ENCODE measurements at places on chromosomes 3 and 15.

DNA sequence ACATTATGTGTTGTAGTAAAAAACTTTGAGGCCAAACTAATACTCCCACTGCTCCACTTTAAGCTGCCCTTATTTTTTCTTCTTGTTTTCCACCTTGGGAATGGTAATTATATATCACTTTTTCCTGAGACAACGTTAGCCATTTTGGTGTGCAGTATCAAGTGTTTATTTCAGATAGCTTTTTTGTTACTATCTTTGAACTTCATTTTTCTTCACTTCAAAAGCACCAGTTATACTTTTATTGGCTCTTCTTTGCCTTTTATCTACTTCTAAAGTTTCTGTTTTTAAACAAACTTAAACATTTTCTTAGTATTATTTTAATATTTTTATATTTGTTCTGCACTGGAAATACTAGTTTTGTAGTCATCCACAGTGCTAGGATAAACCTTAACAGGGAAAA lies 6.5 kb downstream of the TOPAZ1 start:
- DNase-seq, result no peak

GRCh38 chr3:1082108-1082507 lies 10.7 kb upstream of the CNTN6 start:
- peak; percentile 42 for DNase-seq

- DNase-seq, result no peak
These were observed 1.1 kb downstream of the CELSR3 start for GRCh38 chr3:48661501-48662144.

GRCh38 chr3:853489-853888 lies 239.3 kb upstream of the CNTN6 start:
- DNase-seq, result no peak

DNA sequence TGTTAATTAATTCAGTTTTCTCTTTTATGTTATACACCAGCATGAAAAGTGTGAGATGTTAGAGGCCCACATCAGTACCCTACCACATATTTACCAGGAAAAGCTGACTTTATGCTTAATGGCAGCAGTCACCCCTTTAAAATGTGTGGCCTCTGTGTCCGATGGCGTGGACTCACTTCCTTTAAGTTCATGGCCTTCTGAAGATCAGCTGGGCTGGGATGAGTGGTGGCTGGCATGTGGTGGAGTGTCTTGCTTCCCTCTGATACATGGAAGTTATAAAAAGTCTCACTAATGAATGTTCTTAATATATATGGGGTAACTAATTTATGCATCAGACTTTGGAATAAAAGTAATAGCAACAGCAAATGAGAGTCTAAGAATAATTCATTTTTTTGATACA lies 32.1 kb downstream of the PPARG start:
- no peak for DNase-seq

- DNase-seq, result no peak
These were observed 41.3 kb upstream of the MUC4 start for GRCh38 chr3:195853036-195853435.

- DNase-seq, result no peak
These were observed 37.5 kb upstream of the IQSEC1 start for GRCh38 chr3:13110678-13111116.

GRCh38 chr3:55675478-55675877 lies 188.4 kb upstream of the WNT5A start:
- no peak for DNase-seq

DNA sequence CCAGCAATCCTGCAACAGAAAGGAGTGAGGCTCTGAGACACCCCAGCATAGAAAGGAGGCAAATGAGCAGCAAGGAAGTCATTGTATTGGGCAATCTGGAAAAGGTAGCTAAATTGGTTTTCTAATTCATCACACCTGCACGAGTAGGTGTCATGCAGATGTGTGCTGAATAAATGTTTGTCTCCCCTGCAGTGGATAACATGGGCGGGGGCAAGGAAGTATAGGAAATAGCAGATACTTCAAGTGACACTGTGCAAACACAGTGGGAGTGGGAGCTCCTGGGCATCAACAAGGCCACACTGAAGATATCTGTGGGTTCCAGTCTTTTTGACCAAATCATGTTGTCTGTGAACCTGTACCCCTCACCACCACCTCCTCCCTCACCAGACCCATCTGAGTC lies 14.4 kb upstream of the HTR3E start:
- no peak for DNase-seq

GRCh38 chr3:178260887-178261565 lies 275.2 kb upstream of the KCNMB2 start:
- no peak for DNase-seq

DNA sequence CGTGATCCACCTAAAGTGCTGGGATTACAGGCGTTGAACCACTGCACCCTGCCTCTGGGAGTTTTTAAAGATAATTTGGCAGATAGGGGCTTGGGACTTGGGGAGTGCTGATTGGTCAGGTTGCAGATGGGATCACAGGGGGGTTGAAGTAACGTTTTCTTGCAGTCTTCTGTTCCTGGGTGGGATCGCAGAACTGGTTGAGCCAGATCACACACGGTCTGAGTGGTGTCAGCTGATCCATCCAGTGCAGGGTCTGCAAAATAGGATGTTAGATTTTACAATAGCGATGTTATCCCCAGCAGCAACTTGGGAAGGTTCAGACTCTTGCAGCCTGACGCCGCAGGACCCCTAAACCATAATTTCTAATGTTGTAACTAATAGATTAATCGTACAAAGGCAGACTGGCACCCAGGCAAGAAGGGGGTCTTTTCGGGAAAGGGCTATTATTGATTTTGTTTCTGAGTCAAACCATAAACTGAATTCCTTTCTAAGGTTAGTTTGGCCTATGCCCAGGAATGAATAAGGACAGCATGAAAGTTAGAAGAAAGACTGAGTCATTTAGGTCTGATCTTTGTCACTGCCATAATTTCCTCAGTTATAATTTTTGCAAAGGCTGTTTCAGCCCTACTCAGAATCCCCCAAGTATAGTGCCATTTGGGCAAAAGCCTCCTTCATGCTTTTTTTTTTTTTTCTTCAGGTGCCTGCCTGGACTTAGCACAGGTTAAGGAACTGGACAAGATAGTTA lies 1.5 kb upstream of the CA12 start:
- no peak for DNase-seq

DNA sequence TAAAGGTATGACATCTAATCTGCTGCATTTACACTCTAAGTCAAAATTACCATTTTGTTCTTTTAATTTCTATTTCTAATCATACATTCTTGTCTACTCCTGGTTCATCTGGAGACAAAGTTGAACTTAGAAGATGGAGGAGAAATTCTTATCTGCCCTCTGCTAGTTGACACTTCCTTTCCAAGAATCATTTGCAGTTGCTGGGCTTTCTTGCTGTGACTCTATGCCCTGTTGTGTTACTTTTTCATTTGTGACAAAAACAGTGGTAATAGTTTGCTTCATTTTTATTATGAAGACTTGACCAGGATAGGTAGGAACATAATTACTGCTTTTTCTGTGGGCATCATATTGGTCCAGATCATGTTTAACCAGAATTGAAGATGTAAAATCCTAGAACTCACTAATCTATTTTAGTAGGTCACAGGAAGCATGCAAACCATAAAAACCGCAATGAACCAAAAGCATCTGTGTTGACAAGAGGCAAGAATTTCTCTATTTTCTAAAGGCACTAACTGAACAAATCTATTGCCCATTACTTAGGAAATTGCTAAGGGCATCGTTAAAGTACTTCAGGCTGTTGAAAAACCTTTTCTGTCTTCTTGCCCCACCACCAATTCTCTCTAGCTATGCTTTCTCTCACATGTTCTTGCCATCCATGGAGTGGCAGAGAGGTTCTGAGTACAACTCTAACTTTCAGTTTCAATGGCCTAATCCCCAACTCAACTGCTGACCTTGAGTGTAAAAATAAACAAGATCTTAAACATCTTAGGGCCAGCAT lies 4.2 kb upstream of the CCR2 start:
- DNase-seq, result no peak

DNA sequence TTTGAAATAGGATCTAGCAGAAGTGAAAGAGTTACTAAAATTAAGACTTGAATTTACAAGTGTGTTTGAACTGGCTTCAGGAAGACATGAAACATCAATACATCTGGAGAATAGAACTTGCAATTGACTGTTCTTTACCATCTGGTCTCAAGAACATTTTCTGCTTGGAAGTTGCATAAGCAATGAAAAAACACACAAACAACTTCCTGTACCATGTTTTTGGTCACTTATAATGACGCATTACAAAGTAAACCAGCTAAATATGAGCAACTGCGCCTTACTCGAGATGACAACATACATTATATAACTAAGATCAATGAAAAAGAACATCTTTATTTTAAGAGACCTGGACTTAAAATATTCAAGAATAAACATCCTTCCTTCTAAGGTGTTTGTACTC lies 112.5 kb downstream of the TIGIT start:
- no peak for DNase-seq

GRCh38 chr3:98482717-98483482 lies 14.6 kb upstream of the OR5K2 start:
- no peak for DNase-seq

DNA sequence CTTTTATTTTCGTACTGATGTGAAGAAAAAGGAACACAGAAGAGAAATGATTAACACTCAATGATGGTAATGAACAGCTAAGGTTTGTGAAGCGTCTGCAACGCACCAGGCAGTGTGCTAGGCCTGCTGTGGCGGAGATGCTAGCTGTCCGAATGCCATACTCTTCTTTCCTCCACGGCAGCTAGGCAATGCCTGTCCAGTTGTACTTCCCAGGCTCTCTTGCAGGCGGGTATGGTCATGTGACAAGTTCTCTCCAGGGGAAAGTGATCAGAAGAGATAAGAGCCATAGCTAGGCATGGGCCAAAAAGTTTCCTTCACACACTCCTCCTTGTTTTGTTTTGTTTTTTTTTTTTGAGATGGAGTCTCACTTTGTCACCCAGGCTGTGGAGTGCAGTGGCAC lies 6.7 kb downstream of the TADA3 start:
- no peak for DNase-seq
